Fibroblast of upper back skin (primary cell): ENCODE measurements at places on chromosomes 16 and 17.

DNA sequence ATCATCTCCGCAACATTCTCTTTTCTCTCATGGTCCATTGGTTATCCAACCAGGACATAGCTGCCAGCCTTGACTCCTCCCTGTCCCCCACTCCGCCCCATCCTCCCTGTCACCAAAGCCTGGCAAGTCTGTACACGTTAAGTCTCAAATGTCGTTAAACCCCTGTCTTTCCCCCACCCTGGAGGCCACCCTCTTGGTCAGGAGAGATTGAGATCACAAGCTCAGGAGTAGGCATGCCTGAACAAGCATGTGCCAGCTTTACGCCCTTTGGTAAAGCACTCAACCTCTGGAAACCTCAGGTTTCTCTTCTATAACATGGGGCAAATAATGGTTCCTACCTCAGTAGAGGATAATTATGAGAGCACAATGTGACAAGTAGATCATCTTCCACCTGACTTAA lies 38.1 kb upstream of the CCL1 start:
- no peak for DNase-seq

DNA sequence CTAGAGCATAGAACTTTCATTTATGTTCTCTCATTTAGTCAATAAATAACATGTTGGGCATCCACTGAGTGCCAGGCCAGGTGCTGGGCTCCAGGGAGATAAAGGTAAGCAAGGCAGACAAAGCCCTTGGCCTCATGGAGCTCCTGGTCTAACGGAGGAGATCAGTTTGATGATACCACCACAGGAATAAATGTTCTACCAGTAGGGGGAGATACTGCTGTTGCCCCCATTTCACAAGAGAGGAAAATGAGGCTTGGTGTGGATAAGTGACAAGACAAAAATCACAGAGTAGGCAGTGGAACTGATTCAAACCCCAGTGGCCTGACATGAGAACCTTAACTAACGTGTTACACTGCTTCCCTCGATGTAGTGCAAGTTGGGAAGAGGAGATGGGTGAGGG lies 80.4 kb upstream of the ERCC4 start:
- no peak for DNase-seq

GRCh38 chr16:74975591-74975990 lies 9.3 kb downstream of the WDR59 start:
- DNase-seq, result no peak

GRCh38 chr17:50058296-50058953 lies 2.5 kb downstream of the ITGA3 start:
- DNase-seq, result no peak
